ENCODE measurements at places on chromosomes 4 and X.

DNA sequence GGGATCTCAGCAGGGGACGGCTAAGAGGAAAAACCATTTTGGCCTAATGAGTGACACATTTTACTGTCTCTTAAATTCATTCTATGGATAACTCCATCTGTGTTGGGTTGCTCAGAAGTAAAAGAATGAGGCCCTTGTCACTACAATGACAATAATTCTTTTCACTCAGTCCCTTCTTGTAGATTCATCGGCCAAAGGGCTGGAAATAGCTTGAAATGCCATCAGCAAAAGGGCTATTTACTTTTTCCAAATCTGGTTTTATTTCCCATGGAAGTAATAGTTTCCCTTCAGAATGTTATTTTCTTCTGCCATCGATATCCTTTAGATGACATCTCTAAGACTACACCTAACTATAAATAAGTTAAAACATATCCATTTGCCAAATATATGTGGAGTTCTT, 7.4 kb downstream of the MEPE start:
- DNase-seq: no peak

DNA sequence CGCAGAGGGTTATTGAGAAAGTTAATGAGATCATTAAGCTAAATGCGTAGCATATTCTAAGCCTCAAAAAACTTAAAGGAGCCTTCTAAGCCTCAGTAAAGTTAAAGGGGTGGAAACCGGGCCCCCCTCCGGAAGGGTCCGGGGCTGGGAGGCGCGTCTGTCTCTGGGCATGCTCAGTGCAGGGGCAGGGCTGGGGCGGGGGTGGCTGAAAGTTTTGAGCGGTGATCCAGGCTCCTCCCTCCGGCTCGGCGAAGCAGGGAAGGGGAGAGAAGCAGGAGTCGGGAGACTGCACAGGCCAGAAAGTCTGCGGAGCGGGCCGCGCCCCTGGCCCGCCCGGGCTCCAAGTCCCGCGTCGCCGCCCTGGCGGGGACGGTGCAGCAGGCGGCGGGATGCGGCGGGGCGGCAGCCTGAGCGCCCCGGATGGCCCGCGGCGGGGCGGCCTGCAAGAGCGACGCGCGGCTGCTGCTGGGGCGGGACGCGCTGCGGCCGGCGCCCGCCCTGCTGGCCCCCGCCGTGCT, at the start of gene EVC:
Gene EVC (plus strand): TSS at position 241 of the 518 bp plus-strand sequence. CDS start 180 bp downstream, at position 421.
- no peak for DNase-seq

- DNase-seq: no peak
Observed at GRCh38 chr4:181682367-181683047, 560.7 kb upstream of the TENM3 start.

DNA sequence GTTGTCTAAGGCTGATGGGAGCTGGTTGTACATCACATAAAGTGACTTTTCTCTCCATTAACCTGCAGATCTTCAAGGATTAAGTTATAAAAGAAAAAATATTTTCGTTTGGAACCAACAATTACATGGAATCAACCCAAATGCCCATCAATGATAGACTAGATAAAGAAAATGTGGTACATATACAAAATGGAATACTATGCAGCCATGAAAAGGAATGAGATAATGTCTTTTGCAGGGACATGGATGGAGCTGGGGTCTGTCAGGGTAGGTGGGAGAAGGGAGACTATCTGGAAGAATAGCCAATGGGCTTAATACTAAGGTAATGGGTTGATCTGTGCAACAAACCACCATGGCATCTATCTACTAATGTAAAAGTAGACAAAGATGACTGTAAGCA, 313.2 kb downstream of the FSTL5 start:
- no peak for DNase-seq

- DNase-seq: no peak
Observed at GRCh38 chr4:11529625-11530201, 101.0 kb upstream of the HS3ST1 start.

- no peak for DNase-seq
Observed at GRCh38 chrX:16750136-16750535, 30.7 kb downstream of the SYAP1 start.

- DNase-seq: no peak
Observed at GRCh38 chr4:40881851-40882250, 132.1 kb downstream of the NSUN7 start.

GRCh38 chr4:40916218-40916555, 166.4 kb downstream of the NSUN7 start:
- no peak for DNase-seq

- DNase-seq: no peak
Observed at GRCh38 chr4:168769416-168769815, 240.6 kb downstream of the CBR4 start.

DNA sequence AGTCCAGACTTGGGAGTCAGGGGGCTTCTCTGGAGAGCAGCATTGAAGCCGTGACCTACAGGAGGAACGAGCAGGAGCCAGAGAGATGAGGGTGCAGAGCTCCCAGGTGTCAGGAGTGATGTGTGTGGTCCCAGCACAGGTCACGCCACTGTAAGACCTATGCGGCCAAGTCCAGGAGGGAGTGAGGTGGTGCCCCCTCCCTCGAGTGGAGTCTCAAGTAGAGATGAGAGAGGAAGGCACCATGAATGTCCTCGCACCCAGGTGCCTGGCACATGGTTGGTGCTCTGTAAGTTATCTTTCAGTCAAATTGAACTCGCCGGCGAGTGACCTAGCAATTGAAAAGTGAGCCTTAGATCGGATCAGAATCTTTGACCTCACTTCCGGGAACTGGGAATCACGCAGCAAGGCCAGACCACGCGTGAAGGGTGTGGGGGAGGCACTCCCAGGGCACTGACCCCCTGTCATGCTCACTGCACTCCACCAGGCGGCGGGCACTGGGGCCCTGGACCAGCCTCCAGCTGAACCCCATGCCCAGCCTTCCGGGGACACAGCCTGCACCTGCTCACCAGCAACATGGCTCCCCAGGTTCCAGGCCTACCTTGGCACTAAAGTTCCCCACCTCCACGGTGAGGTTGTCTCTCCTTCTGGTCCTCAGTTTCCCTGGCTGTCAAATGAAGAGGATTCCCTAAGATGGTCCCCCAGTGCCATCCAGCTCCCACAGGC, 127.4 kb downstream of the HMX1 start:
- DNase-seq: no peak

- DNase-seq: no peak
Observed at GRCh38 chrX:43585922-43586321, 70.2 kb upstream of the MAOA start.

DNA sequence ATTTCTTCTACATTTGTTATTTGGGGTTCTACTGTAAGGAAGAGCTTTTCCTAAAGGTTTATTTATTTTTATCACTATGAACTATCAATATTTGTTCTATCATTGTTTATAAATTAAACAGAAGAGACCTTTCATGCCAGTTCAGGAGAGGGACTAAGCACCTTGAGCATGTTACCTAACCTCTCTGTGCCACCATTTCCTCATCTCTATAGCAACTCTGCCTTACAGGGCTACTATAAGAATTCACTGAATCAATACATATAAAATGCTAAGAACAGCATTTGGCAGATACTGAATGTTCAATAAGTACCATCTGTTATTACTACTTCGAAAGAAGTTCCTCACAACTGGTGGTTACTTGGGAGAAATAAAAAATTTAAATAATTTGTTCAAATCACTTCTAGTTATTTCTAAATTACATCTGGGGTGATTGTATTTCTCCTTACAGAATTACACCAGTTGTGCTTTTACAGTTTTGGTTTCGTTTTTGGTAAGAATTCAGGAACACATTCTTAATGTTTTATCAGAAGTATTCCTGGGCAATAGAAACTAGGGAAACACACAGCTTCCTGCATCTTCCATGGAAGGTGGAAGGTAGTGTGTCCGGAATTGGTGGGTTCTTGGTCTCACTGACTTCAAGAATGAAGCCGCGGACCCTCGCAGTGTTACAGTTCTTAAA, 32.9 kb downstream of the EREG start:
- DNase-seq: no peak

- no peak for DNase-seq
Observed at GRCh38 chr4:123675567-123675966, 279.0 kb downstream of the SPRY1 start.

DNA sequence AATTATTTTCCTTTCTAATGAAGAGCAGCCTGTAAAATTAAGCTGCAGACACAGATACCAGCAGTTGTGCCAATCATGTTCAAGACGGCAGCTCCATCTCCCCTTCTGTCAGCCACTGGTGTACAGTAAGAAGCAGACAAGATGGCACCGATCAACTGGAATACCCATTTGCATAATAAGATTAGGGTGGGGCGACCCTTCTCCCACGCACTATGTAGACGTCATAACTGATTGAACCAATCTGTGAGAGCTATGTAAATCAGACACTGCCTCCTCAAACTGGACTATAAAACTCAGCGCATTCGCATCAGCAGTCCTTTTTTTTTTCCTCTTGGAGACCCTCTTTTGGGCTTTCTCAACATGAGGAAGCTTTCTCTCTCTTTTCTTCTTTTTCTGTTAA, 40.4 kb upstream of the INTS6L start:
- no peak for DNase-seq

GRCh38 chr4:84379917-84380641, 119.0 kb downstream of the NKX6-1 start:
- no peak for DNase-seq

GRCh38 chr4:176288020-176288419, 19.0 kb upstream of the ASB5 start:
- DNase-seq: no peak

DNA sequence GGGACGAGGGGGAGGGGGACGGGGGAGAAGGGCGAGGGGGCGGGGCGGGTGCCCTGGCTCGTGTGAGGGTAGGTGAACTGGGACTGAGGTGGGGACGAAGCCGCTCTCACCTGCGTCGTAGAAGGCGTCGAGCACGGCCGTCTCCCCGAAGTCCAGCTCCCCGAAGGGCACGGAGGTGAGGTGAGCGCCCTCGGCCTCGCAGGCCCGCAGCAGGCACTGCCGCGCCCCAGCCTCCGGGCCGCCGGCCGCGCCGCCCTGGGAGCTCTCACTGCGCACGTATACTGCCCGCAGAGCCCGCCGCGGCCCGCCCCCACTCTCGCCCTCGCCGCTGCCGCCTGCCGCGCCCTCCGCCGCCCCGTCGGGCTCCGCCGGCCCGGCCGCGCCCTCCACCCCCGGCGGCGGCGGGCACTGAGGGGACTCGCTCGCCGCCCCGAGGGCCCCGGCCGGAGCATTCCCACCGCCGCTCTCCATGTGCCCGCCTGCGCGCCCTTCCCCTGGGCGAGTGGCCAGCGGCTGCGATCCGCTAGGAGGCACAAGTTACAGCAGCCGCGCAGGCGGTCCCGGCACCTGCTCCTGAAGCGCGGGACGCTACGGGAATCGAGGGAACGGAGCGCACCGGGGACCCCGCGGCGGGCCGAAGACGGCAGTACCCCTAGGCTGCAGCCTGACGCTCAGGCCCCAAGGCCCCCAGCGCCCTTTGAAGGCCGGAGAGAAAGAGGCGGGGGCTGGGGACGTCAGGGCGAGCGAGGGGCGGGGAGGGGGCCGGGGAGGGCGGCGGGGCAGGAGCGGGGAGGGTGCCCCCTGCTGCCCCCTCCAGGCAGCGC, at the start of gene MAP3K15:
Gene MAP3K15 (minus strand): TSS at position 718 of the 824 bp plus-strand sequence. CDS start 247 bp downstream, at position 471.
- DNase-seq: no peak

GRCh38 chr4:121822047-121822446, 1.6 kb downstream of the CCNA2 start:
- no peak for DNase-seq

DNA sequence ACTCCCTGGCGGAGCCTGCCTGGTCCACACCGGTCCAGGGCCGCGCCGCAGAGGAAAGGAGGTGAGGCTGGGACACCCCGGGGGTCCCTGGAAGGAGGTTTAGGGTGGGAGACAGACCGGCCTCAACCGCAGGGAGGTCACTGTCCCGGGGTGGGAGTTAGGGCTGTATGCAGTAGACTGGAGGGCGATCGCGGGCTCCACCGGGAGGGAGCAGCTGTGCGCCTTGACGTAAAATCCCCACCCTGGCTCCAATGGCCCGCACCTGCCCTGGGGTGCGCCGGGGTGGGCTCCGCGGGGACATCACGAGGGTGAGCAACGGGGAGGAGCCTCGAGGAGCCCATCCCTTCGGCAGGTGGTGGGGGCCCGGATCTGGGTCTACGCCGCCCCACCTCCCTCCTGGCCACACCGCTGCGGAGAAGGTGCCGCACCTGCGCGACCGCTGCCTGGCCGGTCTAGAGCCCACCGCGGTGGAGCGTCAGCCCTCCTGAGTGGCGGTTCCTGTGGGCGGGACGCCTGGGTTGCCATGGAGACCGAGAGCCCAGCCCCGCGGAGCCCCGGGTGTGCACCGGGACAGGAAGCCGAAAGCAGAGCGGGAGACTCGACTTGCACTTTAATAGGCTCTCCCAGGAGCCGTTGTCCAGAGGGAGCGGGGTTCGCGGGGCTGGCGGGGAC, 105.1 kb downstream of the ADRA2C start:
- DNase-seq: peak; percentile 24

- DNase-seq: no peak
Observed at GRCh38 chrX:125153621-125154020, 166.1 kb upstream of the TEX13C start.

- no peak for DNase-seq
Observed at GRCh38 chrX:69299951-69300714, 134.9 kb upstream of the PJA1 start.

- DNase-seq: no peak
Observed at GRCh38 chrX:41981481-41982013, 58.2 kb upstream of the CASK start.

DNA sequence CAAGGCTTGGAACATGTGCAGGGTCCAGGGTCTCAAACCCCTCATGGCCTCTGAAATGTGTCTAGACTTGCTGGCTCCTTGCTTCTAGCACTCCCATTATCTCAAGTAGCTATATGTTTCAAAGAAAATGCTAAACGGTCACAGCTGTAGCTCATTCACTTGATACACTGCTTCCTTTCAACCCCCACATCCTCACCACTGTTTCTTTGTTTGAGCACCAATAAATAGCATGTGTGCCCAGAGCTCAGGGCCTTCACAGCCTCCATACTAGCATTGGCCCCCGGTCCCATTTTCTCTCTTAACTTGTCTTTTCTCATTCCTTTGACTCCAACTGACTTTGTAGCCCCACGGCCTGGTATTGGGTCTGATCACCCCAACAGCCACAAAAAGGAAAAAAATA, 801.8 kb downstream of the STIM2 start:
- no peak for DNase-seq

DNA sequence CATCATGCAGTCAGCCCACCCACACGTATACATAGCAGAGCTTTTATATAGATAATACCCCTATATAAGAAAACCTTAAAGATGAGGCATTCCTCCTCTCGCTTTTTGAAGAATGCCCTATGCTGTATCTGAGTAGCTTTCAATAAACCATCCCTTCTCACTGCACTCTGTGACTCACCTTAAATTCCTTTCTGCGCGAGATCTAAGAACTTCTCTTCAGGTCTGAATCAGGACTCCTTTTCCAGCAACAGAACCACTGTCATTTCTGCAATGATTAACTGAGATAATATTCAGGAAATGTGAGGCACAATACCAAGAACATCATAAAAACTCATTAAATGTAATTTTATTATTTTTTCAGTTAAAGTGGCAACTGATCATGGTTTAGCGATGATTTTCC, 76.4 kb upstream of the DCLK2 start:
- no peak for DNase-seq

GRCh38 chr4:155931634-155932033, 22.0 kb downstream of the CTSO start:
- no peak for DNase-seq

DNA sequence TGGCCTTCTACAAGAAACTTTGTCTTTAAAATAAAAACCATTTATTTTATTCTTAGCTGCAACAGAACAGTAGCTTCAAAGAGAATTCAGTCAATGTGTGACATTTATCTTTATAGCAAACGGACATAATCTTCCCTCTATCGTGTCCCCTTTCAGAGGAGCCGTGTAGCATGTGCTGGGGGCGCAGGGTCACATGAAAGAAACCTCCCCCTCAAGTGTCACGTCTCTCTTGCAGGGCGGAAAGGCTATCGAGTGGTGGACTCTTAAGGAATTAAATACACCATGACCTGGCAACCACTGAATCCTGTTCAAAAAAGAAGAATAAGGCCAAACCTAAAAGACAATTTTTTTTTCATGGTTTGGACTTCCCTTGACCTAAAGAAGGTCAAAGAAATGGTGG, 40.2 kb downstream of the ZNF827 start:
- no peak for DNase-seq
